ENCODE measurements at places on chromosomes 3 and 15.

DNA sequence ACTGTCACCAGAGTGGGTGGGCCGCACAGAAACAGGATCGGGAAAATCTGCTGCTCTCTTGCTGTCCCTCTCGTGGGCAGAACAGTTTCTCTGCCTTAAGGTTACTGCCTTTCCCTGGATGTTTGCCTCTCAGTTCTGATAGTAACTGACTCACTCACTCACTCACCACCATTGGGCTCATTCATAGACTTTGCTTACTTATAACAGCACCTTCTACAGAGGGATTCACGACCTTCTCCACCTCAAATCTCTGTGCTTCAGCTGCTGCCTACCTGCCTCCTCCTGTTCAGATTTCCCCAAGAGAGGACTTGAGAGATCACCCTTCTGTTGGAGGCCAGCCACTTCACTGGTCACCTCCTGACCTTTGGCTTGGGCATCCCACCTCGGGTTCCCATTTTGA is 147.7 kb upstream of the ICE2 start:
- DNase-seq, result no peak
- H3K36me3 ChIP-seq, result no peaks in the 10 kb centered on the region
- H3K4me3 ChIP-seq, result no peak overlapping the region
- no peak overlapping the region for H3K27ac ChIP-seq

DNA sequence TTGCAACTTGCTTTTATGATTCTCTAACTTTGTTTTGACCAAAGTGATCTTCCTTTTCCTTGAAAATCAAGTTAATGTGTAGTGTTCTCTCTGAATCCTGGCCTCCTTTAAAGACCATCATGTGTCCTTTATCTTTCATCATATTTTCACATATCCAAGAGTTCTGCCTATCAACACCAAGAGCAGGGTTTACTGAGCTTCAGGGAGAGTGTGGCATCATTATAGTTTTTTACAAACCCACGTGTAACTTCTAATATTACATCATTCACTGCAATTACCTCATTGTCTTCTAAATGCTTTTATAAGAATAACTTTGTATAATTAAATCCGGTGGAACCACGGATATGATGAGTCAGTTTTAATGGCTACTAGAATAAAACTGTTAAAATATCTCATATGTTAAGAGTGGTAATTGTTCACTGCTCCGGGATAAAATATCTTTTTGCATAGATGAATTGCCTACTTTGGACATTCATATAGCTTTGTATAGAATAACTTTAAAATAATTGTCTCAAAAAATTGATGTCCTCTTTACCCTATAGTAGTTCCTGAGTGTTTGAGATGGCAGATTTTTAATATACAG is 248.8 kb upstream of the GRM7 start:
- no peak for DNase-seq
- no peak overlapping the region for H3K4me3 ChIP-seq
- no peaks in the 10 kb centered on the region for H3K27me3 ChIP-seq
- H3K4me1 ChIP-seq, result no peaks in the 10 kb centered on the region
- no peak overlapping the region for H3K27ac ChIP-seq
- no peaks in the 10 kb centered on the region for H3K36me3 ChIP-seq

DNA sequence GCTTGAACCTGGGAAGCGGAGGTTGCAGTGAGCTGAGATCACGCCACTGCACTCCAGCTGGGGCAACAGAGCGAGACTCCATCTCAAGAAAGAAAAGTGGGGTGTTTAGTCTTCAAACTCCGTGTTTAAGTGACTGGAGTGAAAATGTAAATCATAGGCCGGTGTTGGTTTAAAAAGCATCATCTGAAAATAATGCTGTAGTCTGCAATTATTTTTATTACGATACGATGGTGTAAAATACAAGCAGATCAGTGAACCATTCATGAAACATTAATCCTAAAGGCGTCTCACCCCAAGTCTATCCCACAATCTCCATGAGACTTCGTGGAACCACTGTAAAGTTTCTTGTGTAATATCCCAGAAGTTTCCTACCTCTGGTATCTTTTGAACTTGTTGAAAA is 6.3 kb downstream of the CTNNB1 start:
- no peaks in the 10 kb centered on the region for H3K36me3 ChIP-seq
- no peak for DNase-seq
- no peaks in the 10 kb centered on the region for H3K27me3 ChIP-seq
- H3K4me1 ChIP-seq, result peaks cover 4% of the 10 kb centered on the region

DNA sequence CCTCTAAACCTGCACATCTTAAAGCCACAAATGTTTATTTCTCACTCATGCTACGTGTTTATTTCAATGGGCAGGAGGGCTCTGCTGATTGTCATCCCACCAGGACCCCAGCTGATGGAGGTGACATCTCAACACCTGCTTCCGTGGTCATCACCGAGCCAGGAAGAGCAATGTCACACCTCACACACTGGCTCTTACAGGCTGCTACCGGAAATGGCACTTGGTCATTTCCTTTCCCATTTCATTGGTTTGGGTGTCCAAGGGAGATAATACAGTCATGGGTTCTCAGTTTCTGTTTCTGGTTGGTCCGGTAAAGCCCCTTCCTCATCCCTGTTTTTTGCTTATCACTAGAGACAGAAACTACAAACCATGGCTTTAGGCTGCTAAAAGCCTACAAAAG is 41.9 kb downstream of the ABHD2 start:
- DNase-seq, result no peak
- no peaks in the 10 kb centered on the region for H3K36me3 ChIP-seq
- no peaks in the 10 kb centered on the region for H3K4me1 ChIP-seq
- no peaks in the 10 kb centered on the region for H3K27me3 ChIP-seq
- H3K4me3 ChIP-seq, result no peak overlapping the region
